ENCODE measurements at places on chromosomes 3 and 15.

DNA sequence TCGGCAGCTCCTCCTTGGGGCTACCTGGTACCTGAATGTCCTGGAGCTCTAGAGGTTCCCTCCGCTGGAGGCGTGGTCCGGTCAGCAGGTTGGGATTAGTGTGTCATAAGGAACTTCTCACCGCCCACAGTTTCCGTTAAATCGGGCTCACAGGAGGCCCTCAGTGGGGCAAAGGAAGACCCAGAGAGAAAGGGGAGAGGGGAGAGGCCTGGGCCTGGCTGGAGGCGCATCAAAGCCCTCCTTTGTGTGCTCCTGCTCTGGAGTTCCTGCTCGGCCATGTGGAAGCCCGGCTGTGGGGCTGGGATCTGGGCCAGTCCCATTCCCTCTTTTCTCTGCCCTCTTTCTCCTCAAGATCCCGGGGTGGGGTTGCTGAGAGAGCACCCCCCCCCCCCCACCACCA is at the start of gene RLBP1:
RLBP1 (minus strand) TSS at position 37 of the 400 bp plus-strand sequence. CDS start 2,604 bp downstream, outside the sequence.
- DNase-seq = no peak

DNA sequence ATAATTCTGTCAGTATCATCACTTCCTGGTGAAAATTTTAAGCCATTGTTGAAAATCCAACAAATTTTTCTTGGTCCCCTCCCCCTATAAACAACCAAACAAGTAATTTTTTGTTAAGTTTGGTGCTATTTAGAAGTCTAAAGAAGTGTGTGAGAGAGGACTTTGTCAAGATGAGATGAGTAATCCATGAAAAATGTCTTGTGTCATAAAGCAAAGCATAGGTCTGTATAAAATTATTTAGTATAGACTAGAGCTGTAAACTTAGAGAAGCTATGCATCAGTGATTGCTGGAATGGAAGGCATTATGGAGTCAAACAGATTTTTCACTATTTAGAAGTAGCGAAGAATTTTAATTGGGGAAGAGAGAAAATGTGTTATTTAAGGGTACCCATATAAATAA is 31.4 kb downstream of the MAPK6 start:
- DNase-seq = no peak

- DNase-seq = no peak
Measured at GRCh38 chr15:80560601-80561400, 134.3 kb upstream of the ABHD17C start.

- DNase-seq = no peak
Measured at GRCh38 chr3:11612515-11613188, 31.1 kb downstream of the VGLL4 start.

DNA sequence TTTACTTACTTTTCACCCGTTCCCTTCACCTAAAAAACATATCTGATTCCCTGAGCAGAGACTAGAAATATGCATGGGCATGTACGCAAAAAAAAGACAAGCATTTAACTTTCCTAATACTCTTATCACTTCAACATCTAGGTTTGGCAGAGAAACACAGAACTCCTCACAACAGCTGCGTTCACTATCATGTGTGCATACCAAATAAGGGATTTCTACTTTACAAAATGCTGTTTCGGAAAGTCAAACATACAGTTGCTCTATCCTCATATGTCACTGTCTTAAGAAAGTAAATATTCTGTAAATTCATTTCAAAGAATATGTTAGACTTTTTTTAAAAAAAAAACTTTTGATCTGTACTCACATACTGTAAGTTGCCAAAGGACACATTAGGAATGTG is 65.1 kb upstream of the CBLB start:
- no peak for DNase-seq

GRCh38 chr3:31312400-31312799 is 220.3 kb upstream of the STT3B start:
- no peak for DNase-seq

- DNase-seq = peak; percentile 25
Measured at GRCh38 chr3:66938338-66938963, 59.7 kb upstream of the KBTBD8 start.

DNA sequence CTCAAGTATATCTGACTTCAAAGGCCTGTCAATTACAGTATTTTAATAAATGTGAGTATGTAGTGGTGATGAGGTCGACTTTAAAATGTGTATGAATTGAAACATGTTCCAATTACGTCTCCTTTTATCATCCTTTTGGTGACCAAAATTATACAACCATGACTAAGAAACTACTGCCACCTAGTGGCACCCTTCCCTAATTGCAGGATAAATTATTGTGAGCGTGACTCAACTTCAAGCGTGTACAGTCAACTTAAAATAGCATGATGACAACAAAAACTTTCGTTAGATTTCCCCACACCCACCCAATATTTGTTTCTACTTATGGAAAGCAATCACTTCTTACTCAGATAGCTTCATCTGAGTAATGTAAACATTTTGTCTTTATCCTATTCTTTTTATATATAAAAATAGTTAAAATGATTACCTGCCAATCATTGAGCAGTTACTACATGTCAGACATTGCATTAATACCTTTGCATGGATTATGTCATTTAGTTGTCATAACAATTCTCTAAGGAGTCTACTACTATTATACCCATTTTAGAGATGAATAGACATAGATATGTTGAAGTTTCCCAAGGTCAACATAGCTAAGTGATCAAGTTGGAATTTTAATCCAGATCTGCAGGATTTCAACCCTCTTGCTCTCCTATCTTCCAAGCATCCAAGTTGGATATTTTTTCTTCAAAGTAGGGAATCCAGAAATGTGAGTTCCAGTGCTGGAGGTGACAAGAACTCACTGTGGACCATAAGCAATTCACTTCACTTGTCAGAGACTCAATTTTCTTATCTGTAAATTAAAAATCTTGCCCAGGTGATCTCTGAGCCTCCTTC is 106.0 kb downstream of the MEX3B start:
- DNase-seq = no peak

GRCh38 chr3:23308986-23309625 is 106.0 kb downstream of the UBE2E2 start:
- DNase-seq = no peak

- no peak for DNase-seq
Measured at GRCh38 chr15:20352241-20353200, 189.1 kb downstream of the GOLGA6L6 start.

DNA sequence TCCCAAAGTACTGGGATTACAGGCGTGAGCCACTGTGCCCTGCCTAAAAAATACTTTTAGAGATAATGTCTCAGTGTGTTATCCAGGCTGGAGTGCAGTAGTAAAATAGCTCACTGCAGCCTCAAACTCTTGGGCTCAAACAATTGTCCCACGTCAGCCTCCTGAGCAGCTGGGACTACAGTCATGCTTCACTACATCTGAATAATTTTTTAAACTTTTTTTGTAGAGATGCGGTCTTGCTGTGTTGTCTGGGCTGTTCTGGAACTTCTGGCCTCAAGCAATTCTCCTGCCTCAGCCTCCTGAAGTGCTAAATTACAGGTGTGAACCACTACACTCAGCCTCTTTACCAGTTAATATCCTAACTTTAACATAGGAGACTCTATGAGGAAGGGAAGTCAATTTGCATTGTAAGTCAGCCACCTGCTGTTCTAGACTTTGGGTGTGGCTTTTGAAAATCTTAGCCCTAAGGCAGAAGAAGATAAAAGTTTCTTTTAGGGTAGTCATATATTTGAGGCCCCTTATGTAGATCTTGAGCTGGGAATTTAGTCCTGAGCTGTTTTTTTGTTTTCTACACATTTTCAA is 78.2 kb upstream of the RASGRP1 start:
- DNase-seq = no peak

GRCh38 chr3:72383883-72384282 is 464.4 kb downstream of the SHQ1 start:
- DNase-seq = no peak

- DNase-seq = no peak
Measured at GRCh38 chr3:79040701-79041100, 727.1 kb downstream of the ROBO1 start.

- DNase-seq = no peak
Measured at GRCh38 chr15:25175033-25175788, 220.4 kb downstream of the SNRPN start.

GRCh38 chr3:169052465-169053302 is 610.8 kb downstream of the MECOM start:
- no peak for DNase-seq

DNA sequence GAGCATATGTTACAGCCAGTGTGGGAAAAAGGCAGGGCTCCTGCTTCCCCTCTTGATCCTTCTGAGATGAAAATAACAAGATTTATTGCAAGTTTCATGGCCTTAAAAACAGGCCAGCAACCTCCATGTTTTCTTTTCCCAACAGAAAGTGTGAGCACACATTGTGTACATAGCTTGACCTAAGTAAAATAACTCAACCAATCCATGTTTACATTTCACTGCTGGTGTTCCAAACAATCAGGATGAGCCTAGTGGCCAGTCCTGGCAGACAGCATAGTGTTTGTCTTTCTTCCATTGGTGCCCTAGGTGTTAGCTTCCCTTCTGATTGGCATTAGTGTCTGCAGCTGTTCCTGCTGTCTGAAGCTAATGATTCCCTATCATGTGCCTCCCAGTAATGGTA is 847.7 kb downstream of the EPHA3 start:
- DNase-seq = no peak

GRCh38 chr3:148408667-148409066 is 289.0 kb upstream of the AGTR1 start:
- DNase-seq = no peak

GRCh38 chr3:4734454-4734853 is 241.3 kb downstream of the ITPR1 start:
- DNase-seq = no peak

DNA sequence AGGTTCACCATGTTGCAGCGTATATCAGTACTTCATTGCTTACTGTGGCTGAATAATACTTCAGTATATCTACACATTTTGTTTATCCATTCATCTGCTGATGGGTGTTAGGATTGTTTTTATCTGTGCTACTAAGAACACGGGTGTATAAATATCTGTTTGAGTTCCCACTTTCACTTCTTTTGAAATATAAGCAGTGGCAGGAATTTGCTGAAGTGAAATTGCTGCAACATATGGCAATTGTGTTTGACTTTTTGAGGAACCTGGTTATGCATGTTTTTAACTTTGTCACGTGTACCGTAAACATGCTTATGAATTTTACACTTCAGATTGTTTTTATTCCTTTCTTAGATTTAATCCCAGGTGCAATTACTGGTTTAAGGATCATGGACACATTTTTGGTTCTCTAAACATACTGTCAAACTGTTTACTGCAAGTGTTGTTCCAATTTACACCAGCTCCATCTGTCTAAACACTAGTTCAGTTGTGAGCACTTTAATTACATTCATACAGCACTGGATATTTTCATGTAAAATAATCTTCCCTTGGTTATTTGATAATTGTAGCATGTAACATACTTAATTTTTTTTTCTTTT is 23.1 kb downstream of the TRAK1 start:
- no peak for DNase-seq
